ENCODE measurements at places on chromosomes 7 and 10. TPM values are rescaled to one million over a fixed set of nuclear protein-coding genes. Genes with fewer than 3 reads are reported as not detected.

- no peaks in the 10 kb centered on the region for H3K36me3 ChIP-seq
- no peak for DNase-seq
- H3K4me3 ChIP-seq, result no peak overlapping the region
- H3K4me1 ChIP-seq, result no peaks in the 10 kb centered on the region
These were observed 875.5 kb downstream of the XPNPEP1 start for GRCh38 chr10:109047856-109048255.

GRCh38 chr10:48983648-48984351, 44.2 kb upstream of the LRRC18 start:
- H3K27me3 ChIP-seq, result no peaks in the 10 kb centered on the region
- H3K27ac ChIP-seq, result no peak overlapping the region
- no peak for DNase-seq
- no peak overlapping the region for H3K4me3 ChIP-seq
- peaks cover 6% of the 10 kb centered on the region for H3K36me3 ChIP-seq

GRCh38 chr7:40194745-40195144, 59.9 kb downstream of the SUGCT start:
- no peaks in the 10 kb centered on the region for H3K36me3 ChIP-seq
- H3K27me3 ChIP-seq, result no peaks in the 10 kb centered on the region
- H3K27ac ChIP-seq, result no peak overlapping the region
- no peak for DNase-seq
- H3K4me3 ChIP-seq, result no peak overlapping the region

GRCh38 chr7:767580-767940, 40.5 kb upstream of the PRKAR1B start:
- no peaks in the 10 kb centered on the region for H3K27me3 ChIP-seq
- peaks cover 46% of the 10 kb centered on the region for H3K36me3 ChIP-seq
- H3K4me3 ChIP-seq, result no peak overlapping the region
- no peak overlapping the region for H3K27ac ChIP-seq

DNA sequence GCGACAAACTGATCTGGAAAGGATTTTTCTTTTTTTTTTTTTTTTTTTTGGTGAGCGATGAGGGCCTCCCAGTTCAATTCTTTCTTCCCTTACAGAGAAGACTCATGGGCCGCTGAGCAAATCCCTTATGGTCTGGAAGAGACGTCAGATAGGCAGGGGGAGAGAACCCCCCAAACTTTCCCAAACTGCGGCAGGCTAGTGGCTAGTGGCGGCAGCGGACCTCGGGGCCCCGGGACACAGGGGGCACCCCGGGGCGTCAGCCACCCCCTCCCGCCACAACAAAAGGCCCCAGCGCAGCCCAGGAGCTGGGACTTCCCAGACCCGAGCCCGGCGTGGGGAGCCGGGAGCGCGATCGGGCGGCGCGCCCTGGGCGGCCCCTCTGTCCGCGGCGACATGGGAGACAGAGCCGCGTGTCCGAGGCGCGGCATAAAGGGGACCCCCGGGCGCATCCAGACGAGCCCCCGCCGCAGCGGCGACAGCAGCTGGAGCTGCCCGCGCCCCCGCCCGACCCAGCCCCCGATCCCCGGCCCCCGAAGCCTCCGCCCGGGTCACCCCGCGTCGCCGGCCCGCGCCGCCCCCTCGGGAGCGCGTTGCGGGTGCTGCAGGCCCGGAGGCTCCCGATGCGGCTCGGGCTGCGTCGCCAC, 755 bp downstream of the FAM171A1 start:
- peak overlapping the region; percentile 80 for H3K27ac ChIP-seq
- no peaks in the 10 kb centered on the region for H3K4me1 ChIP-seq
- peak; percentile 10 for DNase-seq
- no peaks in the 10 kb centered on the region for H3K27me3 ChIP-seq
- H3K4me3 ChIP-seq, result peak overlapping the region; percentile 60

DNA sequence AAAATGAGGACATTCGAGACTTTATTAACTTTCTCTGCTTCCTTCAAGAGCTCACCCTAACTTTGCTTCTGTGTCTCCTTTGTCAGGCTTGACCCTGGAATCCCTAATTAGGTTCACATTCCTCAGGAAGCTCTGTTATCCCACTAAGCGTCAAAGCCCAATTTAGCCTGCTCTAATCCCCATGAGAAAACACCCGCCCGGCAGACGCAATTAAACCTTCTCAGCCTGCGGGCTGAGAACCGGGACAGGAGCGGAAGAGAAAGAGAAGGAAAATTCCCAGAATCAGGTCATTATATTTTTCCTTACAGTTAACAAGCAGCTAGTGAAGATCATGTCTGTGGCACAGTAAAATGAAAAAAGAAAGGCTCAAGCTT, 93.0 kb downstream of the TNS3 start:
- H3K4me1 ChIP-seq, result peaks cover 52% of the 10 kb centered on the region
- no peaks in the 10 kb centered on the region for H3K27me3 ChIP-seq
- peak; percentile 64 for DNase-seq
- H3K27ac ChIP-seq, result peak overlapping the region; percentile 57
- no peak overlapping the region for H3K4me3 ChIP-seq

- H3K27me3 ChIP-seq, result no peaks in the 10 kb centered on the region
- H3K4me3 ChIP-seq, result no peak overlapping the region
- DNase-seq, result no peak
- no peak overlapping the region for H3K27ac ChIP-seq
- H3K4me1 ChIP-seq, result no peaks in the 10 kb centered on the region
These were observed 58.3 kb upstream of the NKX6-2 start for GRCh38 chr10:132844069-132844809.

DNA sequence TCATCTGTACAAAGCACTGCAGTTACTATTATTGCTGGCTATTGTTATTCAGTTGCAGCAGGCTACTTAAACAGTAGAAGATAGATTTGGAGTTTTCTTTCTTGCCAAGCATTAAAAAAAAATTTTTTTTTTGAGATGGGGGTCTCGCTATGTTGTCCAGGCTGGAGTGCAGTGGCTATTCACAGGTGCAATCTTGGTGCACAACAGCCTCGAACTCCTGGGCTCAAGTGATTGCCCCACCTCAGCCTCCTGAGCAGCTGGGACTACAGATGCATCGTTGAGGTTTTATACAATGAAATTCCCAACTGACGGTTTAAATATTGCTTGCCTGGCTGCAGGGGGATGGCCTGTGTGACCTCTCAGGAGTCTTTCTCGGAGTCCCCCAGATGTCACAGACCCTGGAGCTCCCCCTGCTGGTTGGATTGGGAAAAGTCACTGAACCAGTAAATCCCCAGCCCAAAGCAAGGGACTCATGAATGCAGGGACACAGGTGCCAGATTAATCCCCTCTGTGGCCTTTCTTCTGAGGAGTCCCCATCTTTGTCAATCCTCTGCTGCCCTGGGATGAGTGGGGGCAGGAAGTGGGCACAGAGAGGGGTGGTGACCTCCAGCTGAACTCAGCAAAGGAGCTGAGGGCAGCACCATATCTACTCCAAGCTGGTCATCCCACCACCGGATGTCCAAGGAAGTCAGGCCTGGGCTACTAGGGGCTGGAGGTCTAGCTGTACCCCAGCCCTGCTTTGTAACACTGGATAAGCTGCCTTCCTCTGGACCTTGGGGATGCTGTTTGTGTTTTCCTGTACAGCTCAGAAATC, 149.6 kb downstream of the C10orf105 start:
- H3K36me3 ChIP-seq, result no peaks in the 10 kb centered on the region
- H3K27ac ChIP-seq, result no peak overlapping the region
- H3K4me1 ChIP-seq, result no peaks in the 10 kb centered on the region
- DNase-seq, result peak; percentile 77
- H3K27me3 ChIP-seq, result no peaks in the 10 kb centered on the region

- H3K36me3 ChIP-seq, result no peaks in the 10 kb centered on the region
- H3K4me3 ChIP-seq, result no peak overlapping the region
- H3K27ac ChIP-seq, result no peak overlapping the region
These were observed 14.8 kb downstream of the CCL24 start for GRCh38 chr7:75798770-75799169.

DNA sequence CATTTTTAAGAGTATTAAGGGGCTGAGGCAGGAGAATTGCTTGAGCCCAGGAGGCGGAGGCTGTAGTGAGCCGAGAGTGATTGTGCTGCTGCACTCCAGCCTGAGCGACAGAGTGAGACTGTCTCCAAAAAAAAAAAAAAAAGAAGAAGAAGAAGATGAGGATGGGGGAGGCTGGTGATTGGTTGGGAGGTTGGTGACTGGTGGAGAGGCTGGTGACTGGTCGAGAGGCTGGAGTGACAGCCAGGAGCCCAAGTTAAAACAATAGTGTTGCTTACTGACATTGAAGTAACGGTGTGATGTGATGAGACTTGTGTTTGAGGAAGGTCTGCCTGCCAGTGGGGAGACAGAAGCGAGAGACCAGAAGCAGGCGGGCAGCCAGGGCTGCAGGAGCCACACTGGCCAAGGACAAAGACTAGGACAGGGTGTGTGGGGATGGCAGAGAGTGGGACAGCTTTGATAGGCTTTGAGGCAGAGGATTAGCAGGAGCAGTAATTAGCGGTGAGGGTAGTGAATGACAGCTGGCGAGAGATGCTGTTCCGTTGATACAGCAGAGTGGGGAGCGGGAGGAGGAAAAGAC, 4.9 kb downstream of the SRRT start:
- H3K4me1 ChIP-seq, result peaks cover 51% of the 10 kb centered on the region
- no peaks in the 10 kb centered on the region for H3K27me3 ChIP-seq
- H3K4me3 ChIP-seq, result no peak overlapping the region
- peaks cover 27% of the 10 kb centered on the region for H3K36me3 ChIP-seq

DNA sequence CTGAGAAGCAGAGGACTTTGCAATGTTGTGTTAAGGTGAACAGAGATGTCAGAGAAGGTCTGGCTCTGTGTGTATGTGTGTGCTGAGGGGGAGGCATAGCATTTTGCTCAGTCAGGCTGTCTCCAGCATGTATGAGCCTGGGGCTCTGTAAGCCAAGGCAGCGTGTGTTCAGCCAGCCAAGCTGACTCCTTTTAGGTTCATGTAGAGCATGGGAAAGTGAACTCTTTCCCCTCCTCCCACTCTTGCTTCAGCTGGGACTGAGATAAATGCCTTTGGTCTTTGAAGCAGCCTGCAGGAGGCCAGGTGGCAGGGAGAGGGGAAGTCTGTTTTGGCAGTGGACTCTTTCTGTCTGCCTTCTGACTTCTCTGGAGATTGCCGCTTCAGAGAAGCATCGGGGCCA, 3.8 kb downstream of the SFXN2 start:
- peak overlapping the region; percentile 58 for H3K27ac ChIP-seq
- H3K27me3 ChIP-seq, result no peaks in the 10 kb centered on the region
- H3K4me1 ChIP-seq, result peaks cover 20% of the 10 kb centered on the region
- no peak overlapping the region for H3K4me3 ChIP-seq

DNA sequence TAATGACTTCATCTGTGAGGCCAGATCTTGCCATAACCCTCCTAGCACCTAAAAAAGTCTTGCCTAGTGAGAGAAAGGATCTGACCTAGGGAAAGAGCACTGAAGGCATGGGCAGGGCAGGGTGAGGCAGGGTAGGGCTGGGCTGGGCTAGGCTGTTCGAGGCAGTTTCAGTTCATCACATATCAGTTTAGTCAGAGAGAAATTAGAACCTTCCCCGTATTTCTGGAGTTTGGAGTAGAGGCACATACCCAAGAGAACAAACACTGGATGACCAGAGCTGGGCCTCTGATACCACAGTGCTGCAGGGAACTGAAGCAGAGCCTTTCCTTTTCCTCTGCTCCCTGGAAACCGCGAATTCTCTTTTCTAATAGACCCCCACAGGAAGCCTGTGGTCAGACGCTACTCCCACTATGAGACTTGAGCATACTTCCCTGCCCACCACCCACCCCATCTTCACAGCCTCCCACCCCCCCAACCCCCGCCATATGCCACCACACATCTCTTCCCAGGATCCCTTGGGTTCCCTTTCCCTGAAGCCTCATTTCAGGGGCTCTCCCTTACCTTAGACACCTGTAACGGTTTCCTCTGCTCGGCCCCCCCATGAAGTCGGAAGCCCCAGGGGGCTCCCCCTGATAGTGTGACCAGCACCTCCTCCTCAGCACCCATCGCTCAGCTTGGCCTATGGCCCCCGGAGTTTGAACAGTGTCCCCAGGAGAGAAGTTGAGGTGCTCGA, 406 bp downstream of the SYNPO2L start:
- H3K27me3 ChIP-seq, result no peaks in the 10 kb centered on the region
- no peak for DNase-seq
- H3K4me1 ChIP-seq, result peaks cover 40% of the 10 kb centered on the region
- peak overlapping the region; percentile 55 for H3K4me3 ChIP-seq

GRCh38 chr7:55594414-55594813, 22.1 kb upstream of the VOPP1 start:
- DNase-seq, result no peak
- H3K36me3 ChIP-seq, result no peaks in the 10 kb centered on the region
- no peak overlapping the region for H3K4me3 ChIP-seq
- H3K4me1 ChIP-seq, result no peaks in the 10 kb centered on the region
- H3K27me3 ChIP-seq, result no peaks in the 10 kb centered on the region

GRCh38 chr7:1057416-1058291, 13.3 kb downstream of the GPR146 start:
- no peaks in the 10 kb centered on the region for H3K27me3 ChIP-seq
- H3K4me1 ChIP-seq, result peaks cover 24% of the 10 kb centered on the region
- H3K36me3 ChIP-seq, result no peaks in the 10 kb centered on the region
- DNase-seq, result no peak

DNA sequence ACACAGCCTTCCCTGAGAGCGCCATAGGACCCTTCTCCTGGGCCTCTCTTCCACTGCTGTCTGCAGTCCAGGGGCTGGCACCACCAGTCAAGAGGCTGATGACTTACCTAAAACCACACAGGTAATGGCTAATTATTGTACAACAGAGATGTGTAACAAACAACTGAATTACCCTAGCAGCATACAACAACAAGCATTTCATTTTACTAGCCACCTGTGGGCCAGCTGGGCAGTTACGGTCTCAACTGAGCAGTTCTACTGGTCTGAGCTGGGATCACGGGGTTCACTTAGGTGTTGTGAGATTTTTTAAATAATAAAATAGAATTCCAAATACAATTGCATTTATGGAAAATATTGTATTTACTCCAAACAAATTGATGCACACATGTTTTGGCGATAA, 431.9 kb downstream of the TNS3 start:
- no peaks in the 10 kb centered on the region for H3K27me3 ChIP-seq
- H3K4me3 ChIP-seq, result no peak overlapping the region
- H3K27ac ChIP-seq, result no peak overlapping the region

GRCh38 chr10:59748834-59749233, 4.4 kb downstream of the MRLN start:
- H3K4me1 ChIP-seq, result no peaks in the 10 kb centered on the region
- no peaks in the 10 kb centered on the region for H3K27me3 ChIP-seq

DNA sequence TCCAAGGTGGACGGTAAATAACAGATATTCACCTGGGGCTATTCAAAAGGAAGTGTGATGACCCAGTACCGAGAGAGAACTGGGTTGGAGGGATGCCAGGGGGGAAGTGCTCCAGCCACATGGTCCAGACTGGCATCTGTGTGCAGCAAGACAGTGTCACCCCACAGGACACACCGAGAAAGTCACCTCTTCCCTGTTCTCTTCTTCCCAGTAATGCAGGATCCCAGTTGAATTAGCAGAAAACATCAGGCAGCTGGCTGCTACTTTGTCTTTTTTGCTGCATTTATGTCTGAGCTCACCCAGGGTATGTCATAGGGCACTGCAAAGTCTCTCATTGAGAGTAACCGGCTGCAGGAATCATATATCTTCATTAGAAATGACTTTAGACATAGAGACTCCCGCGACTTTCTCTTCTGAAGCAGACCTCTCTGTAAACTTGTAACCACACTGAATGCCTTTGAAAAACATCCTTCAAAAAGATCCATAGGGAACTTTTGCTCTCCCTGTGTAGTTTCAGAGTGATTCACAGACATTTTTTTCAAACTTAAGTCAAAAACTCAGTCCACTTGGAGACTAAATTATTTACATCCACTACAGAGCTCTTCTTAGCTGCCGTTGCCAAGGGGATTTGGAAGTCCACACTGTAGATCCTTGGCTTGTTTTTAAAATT, 609.0 kb upstream of the DPP6 start:
- no peaks in the 10 kb centered on the region for H3K4me1 ChIP-seq
- no peak overlapping the region for H3K27ac ChIP-seq
- H3K36me3 ChIP-seq, result no peaks in the 10 kb centered on the region
- no peak overlapping the region for H3K4me3 ChIP-seq

The TES gene
- 9.4 TPM for total RNA-seq

The LIPN gene
- not detected for total RNA-seq

Measured in heart right ventricle (tissue), 16 donors.